NCI-H2227 treated with DMSO at 0.1 percent for 48 hours (cell line): ENCODE measurements at places on chromosomes 4 and X.

DNA sequence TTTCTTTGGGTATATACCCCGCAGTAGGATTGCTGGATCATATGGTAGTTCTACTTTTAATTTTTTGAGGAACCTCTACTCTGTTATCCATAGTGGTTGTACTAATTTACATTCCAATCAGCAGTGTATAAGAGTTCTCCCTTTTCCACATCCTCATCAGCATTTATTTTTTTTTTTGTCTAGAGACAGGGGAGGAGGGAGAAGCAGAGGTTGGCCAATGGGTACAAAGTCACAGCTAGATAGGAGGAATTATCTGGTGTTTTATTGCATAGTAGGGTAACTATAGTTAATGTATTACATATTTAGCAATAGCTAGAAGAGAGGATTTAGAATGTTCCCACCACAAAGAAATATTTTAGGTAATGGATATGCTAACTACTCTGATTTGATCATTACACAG is 107.4 kb downstream of the TSPAN7 start:
- no peak for DNase-seq

- peak; percentile 36 for DNase-seq
Measured at GRCh38 chr4:33998291-33998690, 2246.0 kb downstream of the ARAP2 start.

DNA sequence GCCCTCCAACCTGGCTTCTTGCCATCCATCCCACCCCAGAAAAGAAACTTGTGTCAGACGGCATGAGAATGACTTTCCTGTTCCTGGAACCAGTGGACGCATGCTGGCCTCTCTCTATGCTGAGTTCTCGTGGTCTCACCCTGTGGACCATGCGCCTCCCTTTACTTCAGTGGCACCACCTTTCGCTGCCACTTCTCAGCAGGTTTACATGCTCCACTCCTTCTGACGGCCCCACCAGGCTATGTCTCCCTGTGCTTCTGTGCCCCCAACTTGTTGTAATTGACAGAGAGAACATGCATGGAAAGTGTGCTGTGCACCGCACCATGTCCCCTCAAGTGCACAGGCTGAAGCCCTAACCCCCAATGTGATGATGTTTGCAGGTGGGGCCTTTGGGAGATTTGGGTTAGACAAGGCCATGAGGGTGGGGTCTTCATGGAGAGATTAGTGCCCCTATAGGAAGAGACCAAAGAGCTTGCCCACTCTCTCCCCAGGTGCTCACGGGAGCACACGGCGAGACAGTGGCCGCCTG is 3.1 kb upstream of the PPP2R2C start:
- DNase-seq, result no peak

GRCh38 chr4:99845708-99846469 is 29.3 kb downstream of the DAPP1 start:
- DNase-seq, result no peak

DNA sequence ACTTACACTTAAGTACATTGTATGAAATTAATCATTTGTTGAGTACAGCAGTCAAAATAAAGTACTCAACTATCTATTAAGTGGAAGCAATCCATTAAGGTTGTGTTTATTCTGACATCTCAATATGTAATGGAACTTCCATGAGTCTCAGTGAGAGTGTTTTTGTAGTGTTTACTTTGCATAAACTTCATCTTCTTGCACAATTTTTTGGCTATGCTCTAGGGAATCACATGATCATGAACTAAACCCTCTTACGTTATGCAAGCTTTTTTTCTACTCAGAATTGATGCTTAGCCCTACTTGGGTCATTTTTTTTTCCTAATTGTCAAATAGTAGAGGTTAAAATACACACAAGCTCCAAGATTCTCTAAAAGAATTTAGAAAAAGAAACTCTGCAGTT is 21.1 kb upstream of the PIGA start:
- no peak for DNase-seq
